ENCODE measurements at places on chromosomes 4 and X.

DNA sequence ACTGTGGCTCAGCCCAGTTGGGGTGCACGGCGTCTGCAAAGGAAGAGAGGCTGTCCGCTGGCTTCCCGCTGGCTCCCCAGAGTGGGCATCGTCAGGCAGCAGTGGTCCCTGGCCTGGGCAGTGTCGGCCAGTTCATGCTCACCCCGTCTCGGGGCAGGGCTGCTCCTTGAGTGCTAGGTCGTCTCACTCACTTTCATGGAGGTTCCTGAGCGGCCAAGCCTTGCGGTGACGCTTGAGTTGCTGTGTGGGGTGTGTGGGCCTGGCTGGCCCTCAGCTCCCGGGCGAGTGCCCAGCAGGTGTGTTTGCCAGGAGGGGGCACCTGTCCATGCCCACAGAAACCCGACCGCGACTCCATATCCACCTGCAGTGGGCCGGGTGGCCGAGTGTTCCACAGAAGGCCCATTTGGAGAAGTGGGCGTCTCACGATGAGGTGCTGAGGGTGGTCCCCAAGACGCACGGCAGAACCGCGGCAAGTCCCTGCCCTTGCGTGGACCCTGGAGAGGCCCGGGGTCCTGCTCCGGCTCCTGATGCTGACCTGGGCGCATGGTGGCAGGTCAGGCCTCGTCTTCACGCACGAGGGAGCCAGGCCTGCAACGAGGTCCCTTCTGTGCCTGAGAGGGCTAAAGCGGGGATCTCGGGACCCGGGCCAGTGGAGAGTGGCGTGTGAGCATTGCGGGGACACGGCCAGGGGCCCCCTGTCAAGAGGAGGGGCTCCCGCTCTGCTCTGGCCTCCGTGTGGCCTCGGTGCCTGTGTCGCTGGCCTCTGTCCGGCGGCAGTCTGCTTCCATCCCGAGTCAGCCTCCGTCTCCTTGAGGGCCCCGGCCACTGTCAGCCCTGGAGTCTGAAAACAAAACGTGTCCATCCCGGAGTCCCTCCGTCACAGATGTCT, 18.5 kb upstream of the UVSSA start:
- DNase-seq = no peak

GRCh38 chr4:177099211-177099610, 210.5 kb upstream of the NEIL3 start:
- DNase-seq = no peak

DNA sequence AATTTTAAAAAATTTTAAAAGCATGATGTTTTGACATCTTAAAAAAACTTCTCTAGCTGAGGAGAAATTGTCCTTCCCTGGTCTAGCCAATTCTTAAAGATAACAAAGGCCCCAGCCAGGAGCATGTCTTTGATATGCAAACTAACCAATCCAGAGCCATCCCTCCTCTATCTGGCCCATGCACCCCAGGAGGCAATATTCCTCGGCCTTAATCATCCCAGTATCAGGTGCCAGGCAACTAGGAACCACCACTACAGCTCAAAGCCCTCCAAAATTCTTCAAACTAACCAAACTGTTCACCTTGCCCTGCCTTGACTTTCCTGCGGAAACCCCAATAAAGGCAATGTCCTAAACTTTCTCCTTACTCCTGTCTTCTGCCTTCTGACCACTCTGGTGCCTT, 97.8 kb upstream of the USP9X start:
- DNase-seq = no peak

DNA sequence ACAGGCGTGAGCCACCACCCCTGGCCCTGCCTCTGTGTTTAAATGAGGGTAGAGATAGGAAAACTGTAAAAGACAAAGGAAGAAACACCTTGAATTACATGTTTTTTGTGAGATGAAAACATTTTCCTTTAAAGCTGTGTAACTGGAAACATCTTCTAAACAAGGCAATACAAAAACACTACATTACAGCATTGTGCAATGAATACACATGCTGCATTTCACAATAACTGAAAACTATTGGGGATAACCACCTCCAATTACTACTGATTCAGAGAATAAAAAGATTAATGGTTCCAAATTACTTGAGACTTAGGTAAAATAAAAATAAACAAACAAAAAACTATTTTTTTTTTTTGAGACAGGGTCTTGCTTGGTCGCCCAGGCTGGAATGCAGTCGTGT, 7.6 kb upstream of the OGT start:
- no peak for DNase-seq

DNA sequence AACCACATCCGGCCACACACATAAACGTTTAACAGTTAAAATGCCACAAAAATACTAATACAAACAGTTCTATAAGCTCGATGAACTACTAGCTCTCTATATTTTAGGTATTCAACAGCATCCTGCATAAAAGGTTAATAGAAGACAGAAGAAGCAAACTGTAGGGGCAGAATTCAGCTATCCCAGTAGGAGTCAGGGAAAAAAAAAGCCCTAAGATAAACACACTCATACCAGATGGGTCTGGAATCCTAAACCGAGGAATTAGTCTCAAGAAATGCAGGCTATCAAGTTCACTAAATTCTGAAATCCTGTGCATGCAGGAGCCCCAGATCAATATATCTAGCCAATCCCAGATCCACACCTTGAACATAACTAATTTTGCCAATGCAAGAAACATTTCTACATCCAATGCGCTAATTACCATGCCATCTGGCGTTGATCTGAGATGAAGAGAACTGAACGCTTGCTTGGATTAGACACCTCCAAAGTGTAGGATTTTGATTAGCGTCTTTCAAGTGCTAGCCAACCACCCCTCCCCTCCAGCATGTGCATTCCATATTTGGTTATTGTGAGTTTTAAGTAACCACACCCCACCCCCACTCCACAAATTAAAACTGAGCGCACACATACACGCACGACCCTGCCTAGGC, 512.2 kb upstream of the INTU start:
- DNase-seq = no peak

DNA sequence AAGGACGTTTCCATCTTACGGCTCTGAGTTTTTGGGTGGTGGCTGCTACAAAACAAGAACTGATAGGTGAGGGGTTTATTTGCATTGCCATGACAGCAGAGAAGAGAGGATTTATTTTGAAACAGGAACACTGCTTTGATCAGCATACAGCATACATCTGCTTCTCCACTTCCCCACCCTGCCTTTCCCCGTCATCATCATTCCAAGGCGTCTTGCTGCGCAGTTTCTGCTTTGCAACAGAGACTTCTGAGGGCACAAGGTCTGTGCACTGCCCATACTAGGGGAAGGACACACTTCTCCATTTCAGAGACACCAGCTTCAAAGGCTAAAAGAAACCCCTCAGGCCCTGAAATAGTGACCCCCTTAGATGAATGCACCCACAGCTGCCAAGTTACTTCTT, 19.1 kb downstream of the STARD8 start:
- DNase-seq = no peak

- no peak for DNase-seq
Measured at GRCh38 chrX:112368371-112368770, 285.8 kb upstream of the TRPC5 start.

GRCh38 chr4:184102927-184103326, 114.7 kb downstream of the ENPP6 start:
- DNase-seq = no peak

DNA sequence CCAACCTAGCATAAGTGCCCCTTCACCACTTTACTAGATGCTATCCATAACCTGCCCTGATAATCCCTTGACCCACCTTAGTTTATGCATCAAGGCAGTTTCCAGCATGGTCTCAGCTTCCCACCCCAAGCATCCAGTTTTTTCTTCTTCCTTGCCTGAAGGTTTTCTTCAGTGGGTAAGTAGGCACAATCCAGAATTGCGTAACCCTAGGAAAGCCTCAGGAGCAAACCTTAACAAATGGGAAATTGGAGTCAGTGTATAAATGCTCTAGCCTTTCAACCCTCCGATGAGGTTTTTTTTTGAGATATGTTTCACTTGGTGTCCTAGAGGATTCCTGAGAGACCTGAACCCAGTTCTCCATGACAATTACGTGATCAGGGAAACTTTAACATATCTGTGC, 614.0 kb upstream of the BOD1L1 start:
- no peak for DNase-seq

GRCh38 chrX:3592184-3592583, 121.3 kb downstream of the PRKX start:
- no peak for DNase-seq

DNA sequence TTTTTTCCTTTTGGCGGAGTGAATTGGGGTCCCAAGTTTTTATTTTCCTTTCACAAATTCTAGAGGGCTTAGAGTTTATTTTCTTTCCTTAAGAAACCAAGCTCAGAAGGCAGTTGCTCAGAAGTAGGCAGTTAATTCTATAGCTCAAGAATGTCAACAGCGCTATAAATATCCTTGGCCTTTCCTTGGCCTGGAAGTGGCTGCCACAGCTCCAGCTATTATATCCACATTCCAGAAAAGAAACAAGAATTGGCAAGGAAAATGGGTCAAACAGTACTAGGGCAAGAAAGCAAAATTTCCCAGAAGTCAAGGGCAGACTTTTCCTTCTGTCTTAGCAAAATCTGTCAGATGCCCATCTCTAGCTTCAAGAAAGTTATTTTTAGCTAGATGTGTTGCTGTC, 31.0 kb downstream of the SLC10A6 start:
- no peak for DNase-seq
